ENCODE measurements at places on chromosomes 4 and X.

GRCh38 chrX:4935401-4935800, 1222.0 kb upstream of the PRKX start:
- DNase-seq: no peak

GRCh38 chr4:22478426-22478825, 37.4 kb downstream of the ADGRA3 start:
- DNase-seq: no peak

DNA sequence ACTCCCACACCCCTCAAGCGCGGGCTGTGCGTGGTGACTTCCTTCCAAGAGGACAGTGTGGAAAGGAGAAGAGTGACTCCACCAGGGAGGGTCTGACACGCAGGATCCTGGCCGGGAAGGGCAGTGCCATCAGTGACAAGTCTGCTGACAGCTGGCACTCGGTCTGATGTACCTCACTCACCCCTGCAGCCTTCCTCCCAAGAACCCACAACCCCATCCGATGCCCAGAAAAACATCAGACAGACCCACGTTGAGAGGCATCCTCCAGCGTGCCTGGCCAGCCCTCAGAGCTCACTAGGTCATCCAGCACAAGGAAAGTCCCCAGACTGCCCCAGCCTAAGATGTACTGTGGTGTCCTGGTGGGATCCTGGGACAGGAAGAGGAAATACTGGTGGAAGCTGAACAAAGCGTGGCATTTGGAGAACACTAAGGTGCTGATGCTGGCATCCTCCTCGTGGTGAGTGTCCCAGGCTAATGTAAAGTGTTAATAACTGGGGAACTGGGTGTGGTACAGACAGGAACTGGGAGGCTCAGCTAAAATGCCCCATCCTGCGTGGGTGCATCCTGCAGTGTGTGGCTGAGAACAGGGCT, 200.0 kb upstream of the PSAPL1 start:
- no peak for DNase-seq

GRCh38 chrX:19599253-19599652, 83.9 kb upstream of the MAP3K15 start:
- DNase-seq: no peak

GRCh38 chrX:27336466-27337091, 126.6 kb downstream of the PPP4R3C start:
- DNase-seq: no peak

- no peak for DNase-seq
These were observed 142.5 kb downstream of the COL4A5 start for GRCh38 chrX:108582151-108582550.

DNA sequence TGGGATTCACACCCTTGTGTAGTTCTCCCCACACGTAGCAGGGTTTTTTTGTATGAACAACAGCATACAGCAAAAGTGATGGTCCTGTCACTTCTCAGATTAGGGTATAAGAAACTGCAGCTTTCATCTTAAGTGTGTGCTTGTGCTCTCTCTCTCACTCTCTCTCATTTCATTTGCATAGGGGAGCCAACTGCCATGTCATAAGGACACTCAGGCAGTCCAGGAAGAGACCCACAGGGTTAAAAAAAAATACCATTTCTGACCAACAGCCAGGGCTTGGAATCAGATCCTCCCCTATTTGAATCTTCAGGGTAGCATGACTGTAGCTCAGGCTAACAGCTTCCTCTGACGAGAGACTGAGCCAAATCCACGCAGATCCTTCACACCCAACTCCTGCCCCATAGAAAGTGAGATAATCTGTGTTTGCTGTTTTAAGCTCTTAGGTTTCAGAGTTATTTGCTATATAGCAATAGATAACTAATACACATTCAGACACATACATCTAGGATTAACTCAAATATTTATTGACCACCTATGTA, 331.2 kb downstream of the PAPSS1 start:
- no peak for DNase-seq

DNA sequence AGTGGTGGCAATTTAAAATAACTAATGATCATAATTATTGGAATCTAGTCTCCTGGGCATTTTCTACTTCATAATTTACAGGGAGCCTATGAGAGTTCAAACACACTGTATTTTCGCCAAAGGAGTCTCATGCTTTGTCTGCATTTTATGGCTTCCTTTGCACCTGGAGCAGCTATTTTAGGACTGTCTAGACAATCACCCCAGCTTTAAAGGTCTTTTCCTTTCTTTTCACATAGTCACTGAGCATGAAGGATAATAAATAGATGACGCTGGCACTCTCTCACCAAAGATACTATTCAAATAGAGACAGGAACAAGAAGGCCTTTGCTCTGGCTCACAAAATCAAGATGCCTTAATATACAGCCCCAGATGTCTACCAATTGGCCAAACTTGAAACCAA, 43.0 kb downstream of the AMELX start:
- DNase-seq: no peak

DNA sequence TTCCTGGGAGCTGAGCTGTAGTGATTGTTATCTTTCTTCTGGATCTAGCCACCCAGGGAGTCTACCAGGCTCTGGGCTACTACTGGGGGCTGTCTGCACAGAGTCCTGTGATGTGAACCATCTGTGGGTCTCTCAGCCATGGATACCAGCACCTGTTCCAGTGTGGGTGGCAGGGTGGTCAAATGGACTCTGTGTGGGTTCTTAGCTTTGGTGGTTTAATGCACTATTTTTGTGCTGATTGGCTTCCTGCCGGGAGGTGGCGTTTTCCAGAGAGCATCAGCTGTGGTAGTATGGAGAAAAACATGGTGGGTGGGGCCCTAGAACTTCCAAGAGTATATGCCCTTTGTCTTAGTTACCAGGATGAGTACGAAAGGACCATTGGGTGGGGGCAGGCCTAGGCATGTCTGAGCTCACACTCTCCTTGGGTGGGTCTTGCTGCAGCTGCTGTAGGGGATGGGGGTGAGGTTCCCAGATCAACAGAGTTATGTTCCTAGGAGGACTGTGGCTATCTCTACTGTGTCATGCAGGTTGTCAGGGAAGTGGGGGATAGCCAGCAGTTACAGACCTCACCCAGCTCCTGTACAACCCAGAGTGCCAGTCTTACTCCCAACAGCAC, 264.8 kb upstream of the LDB2 start:
- no peak for DNase-seq

- DNase-seq: no peak
These were observed 55.1 kb upstream of the PGAM4 start for GRCh38 chrX:78024349-78025059.

- no peak for DNase-seq
These were observed 69.8 kb upstream of the LONRF3 start for GRCh38 chrX:118904664-118905063.

- no peak for DNase-seq
These were observed at the start of gene EPHA5 for GRCh38 chr4:65670331-65671031. EPHA5 (minus strand) TSS chr4:65670489; CDS start chr4:65669742, 747 bp downstream.

DNA sequence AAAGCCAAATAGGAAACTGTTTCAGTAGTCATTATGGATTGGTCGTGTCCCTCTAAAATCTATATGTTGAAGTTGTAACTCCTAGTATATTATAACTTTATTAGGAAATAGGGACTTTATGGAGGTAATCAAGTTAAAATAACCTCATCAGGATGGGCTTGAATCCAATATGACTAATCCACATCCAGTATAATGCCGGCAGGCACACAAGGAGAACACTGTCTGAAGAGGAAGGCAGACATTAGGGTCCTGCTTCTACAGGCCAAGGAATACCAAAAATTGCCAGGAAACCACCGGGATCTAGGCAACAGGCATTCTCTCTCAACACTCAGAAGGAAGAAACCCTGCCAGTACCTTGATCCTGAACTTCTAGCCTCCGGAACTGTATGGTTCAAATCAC, 130.3 kb downstream of the ATP10D start:
- DNase-seq: no peak

- DNase-seq: no peak
These were observed 1123.7 kb upstream of the PABPC4L start for GRCh38 chr4:135325264-135325663.

DNA sequence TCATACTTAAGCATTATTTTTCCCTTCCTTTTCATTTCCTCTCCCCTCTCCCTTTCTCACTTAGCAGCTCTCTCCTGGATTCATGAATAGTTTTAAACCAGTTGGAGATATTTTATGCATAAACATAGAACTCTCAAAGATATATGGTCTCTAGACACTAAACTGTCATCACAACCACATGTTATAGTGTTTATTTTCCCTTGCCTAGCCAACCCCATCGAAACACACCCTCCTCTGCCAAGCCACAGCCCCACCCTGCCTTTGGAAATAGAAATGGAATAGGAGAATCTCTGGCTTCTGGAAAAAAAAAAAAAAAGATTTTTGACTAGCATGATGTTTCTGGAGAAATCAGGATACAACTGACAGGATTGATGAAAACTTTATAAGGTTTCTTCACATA, 64.8 kb upstream of the RBPJ start:
- no peak for DNase-seq

DNA sequence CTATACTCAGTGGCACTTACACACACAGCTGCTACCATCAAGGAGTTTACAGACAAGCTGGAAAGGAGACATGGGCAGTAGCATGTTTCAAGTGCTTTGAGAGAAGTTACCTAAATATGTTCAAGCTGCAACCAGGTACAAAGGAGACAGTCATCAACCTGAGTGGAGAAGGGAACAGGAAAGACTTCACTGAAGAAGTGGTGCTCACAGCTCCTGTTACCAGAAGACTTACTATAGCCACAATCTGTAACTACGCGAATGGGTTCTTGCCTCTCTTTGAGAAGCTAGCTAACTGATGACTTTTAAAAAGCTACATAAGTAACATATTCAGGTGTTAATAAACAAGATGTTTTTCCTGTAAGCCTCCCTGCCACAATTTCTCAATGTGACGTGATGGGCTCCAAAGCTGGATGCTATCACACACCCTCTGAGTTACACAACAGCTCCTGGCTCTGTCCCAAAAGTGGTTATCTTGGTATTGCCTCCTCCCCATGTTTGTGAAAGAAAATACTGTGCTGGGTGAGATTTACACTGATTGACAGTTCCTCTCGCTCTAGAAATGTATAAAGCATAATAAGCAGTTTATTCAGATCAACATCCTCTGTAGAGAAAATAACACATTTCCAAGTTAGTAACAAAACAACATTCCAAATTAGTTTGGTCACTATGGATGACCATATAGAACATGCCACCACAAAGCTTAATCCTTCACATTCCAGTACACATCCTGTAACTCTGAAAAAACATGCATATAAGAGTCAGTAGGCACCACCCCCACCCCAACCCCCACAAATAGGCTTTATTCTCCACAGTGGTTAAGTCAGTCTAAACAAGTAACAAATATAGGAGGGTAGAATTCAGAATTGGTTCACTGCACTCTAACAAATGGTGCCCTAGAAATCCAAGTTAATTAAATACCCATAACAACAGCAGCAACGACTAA, 81.8 kb downstream of the FRYL start:
- DNase-seq: no peak

DNA sequence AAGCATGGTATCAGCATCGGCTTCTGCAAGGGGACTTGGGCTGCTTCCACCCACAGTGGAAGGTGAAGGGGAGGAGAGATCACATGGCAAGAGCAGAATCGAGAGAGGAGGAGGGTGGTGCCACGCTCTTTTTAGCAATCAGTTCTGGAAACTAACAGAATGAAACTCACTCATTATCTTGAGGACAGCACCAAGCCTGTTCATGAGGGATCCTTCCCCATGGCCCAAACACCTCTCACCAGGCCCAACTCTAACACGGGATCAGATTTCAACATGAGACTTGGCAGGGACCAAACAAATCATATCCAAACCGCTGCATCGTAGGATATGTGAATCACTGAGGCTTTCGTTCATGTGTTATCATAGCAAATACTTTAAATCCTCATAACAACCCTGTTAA, 125.5 kb downstream of the GPC3 start:
- DNase-seq: no peak

DNA sequence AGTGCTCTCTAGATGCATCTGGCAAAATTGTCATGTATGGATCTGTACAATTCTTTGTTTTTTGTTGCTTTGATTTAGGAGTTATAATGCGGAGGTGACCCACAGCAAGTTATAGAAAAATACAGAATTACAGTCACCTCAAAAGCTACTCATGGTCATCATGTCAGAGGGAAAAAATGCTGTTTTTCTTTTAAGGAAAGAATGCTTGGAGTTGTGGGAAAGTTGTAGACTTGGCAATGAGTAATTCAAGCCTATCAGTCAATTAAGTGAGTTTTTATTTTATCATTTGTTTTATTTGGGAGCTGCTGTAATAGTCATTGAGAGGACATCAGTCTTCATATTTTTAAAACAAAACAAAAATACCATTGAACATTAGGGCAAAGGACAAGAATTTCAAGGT, 16.4 kb downstream of the FHL1 start:
- no peak for DNase-seq

GRCh38 chrX:49096419-49096818, 16.7 kb upstream of the WDR45 start:
- DNase-seq: no peak

- DNase-seq: no peak
These were observed 7.9 kb downstream of the ASMTL start for GRCh38 chrX:1444561-1445500.

GRCh38 chrX:136822337-136823095, 41.8 kb upstream of the ARHGEF6 start:
- DNase-seq: no peak

DNA sequence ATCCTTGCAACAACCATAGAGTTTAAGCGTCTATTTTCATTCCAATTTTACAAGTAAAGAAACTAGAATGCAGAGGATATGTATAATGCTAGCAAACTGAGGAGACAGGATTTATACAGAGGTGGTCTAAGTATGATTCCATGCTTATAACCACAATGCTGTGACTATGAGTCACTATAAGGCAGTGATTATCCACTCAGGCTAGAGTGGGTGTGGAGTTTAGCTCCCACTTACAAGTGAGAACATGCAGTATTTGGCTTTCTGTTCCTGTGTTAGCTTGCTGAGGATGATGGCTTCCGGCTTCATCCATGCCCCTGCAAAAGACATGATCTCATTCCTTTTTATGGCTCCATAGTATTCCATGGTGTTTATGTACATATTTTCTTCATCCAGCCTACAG, 41.6 kb upstream of the EDA2R start:
- DNase-seq: no peak

DNA sequence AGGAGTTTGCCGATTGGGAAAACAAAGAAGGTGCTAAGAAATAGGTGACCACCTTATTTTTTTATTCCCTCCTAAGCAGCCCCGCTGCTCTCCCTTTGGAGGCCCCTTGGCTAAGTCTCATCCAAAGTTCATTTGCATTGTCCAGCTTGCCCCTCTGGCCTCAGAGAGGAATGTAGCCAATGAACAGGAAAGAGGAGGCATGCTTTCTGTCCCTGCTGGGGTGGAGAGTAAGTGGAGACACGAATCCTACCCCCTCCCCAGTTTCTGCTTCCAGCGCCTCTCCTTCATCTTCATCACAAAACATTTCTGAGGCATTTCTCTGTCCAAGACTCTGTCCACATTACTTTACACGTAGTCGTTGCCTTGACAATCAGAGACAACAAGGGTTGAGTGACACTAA, 38.7 kb downstream of the NLGN3 start:
- DNase-seq: no peak

DNA sequence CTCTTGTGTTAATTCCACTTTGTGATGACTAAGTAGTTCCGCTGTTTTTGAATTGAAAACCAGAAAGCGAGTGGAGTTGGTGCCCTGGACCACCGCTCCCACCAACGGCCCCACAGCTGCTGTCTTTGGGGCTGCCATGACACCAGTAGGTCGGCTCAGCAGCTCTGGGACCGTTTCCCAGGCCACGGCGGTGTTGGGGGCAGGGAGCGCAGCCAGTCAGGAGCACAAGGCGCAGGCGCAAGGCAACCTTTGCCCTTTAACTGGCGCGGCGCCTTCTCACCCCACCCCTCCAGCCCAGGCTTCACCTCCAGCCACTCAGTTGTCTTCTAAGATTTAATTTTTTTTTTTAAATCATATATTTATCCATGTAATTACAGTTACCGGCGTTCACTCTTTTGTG, at the start of gene GK2:
GK2 (minus strand) TSS at position 166 of the 400 bp plus-strand sequence; CDS start at position 138, 28 bp downstream.
- DNase-seq: no peak

All from stimulated activated CD4-positive, alpha-beta T cell treated with anti-CD3 and anti-CD28 coated beads, Interleukin-1b, Interleukin-23, amount 100 ng/mL, for 1 hour (primary cell).